ENCODE measurements at places on chromosomes 7 and 10.

DNA sequence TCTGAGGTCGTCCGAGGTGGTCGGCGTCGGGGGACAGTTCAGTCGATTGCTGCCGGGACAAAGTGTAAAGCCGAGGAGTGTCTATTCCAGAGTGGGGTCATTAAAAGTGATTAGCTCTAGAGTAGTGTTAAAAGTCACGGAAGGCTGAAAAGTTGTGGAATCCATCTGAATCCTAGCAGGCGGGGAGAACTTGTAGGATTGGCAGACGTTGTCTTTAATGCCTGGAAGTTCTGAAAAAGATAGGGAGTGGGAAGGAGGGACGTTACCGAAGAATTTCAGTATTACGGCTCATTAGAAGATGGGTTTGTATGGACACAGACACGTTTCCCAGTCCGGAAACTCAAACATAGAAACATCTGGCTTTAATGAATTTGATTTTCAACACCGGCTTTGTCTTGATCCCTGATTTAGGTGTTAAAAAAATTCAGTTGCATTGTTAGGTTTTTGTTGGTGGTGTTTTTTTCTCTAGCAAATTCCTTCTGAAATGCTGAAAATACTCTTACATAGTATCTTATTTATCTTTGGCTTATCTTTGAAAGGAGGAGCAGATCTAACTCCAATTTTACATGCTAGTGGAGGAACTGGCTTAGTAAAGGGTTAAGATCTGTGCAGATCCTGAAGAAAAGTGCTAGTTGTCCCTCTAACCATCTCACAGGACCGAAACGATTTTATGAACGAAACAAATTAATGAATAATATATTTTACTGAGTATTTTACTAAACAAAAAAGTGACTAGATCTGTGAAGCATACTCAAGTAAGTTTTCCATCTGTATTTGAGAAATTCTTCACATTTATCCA is 900 bp downstream of the MKLN1 start:
- DNase-seq, result no peak

DNA sequence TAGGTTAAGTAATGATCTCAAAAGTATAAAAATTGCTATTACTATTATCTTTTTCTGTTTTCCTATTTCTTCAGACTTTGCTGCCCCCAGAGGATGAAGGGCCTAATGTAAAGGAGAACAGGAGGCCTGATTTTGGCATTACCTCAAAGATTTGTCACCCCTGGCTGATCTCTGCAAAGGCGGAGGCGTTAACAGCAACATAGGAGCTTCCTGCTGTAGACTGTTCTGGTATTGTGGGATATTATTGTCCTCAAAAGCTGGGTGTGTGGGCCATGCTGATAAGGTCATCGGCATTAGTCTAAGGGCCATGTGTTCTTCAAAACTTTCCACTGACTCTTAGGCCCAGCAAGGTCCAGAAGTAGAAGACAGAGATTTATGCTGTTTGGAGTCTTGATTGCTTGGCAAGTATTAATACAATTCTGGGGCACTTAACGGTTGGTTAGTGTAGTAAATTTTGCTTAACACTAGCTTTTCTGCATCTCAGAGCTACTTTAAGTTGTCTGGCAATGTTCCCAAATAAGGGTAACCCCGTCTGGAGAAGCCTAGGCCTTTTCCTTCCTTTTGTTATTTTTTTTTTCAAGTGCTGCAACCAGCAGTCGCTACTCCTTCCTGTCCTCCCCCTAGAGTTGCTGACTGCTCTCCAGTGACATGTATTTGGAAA is 14.0 kb upstream of the ENTPD1 start:
- peak; percentile 27 for DNase-seq

GRCh38 chr10:124621637-124622036 is 122.5 kb downstream of the FAM53B start:
- DNase-seq, result no peak

DNA sequence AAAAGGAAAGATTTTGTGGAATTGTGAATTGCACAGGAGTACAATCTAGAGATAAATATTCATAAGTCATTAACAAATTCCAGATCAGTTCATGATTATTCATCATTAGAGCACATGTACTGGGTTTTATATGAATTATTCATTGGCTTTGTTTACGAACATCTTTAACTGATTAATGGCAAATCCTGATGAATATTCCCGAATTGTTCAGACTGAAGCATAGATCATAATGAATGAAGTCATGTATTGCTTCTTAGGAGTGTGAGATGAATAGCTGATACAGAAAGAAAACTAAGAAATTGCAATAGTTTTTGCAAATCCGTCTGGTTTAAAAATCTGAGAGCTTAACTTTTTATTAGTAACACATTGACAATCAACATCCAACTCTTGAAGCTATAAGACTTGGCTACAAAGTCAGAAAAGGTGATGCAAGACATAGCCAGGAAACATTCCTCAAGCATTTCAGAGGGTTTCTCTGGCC is 183.6 kb upstream of the DGKB start:
- no peak for DNase-seq

DNA sequence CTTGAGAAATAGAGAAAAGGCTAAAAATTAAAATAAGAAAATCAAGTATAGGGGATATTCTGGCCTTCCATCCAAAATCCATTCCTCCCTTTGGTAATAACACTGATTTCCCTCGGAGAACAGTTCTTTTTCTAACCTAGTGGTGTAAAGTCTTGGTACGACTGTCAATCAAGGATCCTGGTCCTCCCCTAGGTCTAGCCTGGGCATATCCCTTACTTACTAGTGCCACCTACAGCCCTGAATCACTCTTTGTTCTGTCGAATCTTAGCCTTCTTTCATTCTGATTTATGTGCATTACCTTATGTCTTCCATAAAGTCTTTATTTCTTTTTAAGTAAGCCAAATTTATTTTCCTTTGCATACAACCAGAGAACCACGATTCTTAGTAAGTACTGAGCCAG is 298.7 kb upstream of the LRRTM3 start:
- DNase-seq, result no peak

DNA sequence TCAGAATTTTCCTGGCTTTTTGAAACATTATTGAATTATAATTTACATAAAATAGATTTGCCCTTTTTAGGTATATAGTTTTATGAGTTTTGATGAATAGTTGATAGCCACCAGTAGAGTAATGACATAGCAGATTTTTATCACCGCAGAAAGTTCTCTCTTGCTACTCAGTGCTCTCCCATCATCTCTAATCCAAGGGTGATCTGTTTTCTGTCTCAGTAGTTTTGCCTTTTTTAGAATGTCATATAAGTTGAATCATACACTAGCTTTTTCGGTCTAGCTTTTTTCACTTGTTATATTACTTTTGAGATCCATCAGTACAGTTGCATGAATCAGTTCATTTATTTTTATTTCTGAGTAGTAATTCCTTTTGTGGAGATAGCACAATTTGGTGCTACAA is 17.9 kb downstream of the RSBN1L start:
- DNase-seq, result no peak

GRCh38 chr7:95598511-95598910 is 2.2 kb upstream of the PDK4 start:
- no peak for DNase-seq

DNA sequence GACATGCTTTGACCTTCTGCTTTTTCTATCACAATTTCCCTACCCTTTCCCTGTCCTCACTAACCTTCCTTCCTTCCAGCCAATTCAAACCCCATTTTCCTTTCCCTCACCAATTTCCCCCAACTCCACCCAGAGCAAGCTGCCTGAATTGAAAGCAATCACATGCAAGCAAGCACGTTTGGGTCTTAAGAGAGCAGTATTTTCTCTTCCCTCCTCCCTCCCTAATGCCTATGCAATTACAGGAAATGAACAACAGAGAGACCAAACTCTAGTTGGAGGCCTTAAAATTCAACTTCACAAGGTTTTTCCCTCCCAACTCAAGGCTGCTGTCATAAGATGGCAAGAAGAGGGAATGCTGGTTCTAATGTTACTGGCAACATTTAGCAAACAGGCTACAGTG is 117.2 kb downstream of the MYOF start:
- DNase-seq, result no peak

DNA sequence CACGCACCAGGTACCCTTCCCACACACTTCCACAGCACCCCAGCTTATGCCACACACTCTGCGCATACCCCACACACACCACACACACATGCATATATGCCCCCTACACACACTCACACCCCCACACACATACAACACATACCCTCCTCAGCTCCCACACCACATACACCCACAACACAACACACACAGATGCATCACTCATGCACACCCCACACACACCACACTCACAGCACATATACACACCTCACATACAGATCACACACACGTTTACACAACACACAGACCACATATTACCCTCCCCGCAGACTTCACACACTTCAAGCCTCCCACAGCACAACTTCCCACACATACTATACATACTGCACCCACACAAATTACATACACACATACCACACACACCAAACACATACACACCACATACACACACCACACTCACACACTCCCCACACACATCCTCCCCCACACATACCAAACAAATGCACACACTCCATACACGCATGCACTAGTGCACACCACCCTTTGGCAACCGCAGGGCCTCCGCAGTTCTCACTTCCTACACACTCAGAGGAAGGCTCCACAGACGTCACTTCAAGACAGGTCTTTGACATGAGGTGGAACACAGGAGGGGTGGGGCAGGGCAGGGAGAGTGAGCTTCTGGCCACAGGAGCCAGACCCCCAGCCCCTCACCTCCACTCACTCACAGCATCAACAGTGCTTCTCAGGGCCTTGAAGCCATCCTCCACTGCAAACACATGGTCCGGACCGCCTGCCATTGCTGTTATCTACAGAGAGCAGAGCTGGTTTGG is 18.5 kb upstream of the ANTXRL start:
- no peak for DNase-seq

GRCh38 chr10:21496343-21497176 is 28.9 kb downstream of the SKIDA1 start:
- peak; percentile 39 for DNase-seq

GRCh38 chr7:54419209-54419608 is 123.0 kb upstream of the VSTM2A start:
- no peak for DNase-seq

- DNase-seq, result no peak
These were observed 266.6 kb downstream of the DNAJB9 start for GRCh38 chr7:108836256-108836655.

DNA sequence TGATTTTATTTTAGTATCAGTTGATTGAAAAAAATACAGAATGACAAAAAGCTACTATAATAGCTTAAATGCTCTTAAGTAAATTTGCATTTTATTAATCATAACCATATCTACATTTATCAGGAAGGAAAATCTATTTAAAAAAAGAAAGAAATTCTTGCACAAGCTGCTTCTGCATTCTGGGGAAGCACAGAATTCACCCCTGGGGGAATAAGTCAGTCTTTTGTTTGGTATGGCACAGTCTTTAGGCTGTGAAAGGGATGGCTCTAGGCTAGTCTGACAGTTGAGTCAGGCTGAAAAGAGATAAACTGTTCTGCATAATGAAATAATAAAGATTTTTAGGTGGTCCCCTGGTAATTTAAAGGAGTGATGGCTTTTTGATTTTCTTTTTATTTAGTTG is 37.9 kb downstream of the HTR7 start:
- DNase-seq, result no peak

- DNase-seq, result no peak
These were observed 155.5 kb downstream of the ZNF248 start for GRCh38 chr10:37701781-37702493.

- no peak for DNase-seq
These were observed 5.1 kb downstream of the RAPGEF5 start for GRCh38 chr7:22351878-22352277.

DNA sequence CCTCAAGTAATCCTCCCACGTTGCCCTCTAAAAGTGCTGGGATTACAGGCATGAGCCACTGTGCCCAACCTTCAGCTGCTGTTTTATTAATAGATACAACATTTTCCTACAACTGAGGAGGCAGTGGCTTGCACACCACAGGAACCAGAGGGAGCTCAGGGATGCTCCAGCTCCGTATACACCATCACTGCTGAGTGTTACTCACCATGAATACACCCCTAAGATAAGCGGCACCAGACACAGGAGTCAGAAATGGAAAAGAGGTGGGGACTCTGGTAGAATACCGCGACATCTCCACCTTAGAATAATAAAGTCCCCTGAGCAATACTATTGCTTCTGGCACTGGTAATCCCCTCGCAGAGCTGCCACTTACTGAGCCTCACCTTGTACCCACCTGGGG is 68.7 kb upstream of the PDLIM1 start:
- DNase-seq, result no peak

DNA sequence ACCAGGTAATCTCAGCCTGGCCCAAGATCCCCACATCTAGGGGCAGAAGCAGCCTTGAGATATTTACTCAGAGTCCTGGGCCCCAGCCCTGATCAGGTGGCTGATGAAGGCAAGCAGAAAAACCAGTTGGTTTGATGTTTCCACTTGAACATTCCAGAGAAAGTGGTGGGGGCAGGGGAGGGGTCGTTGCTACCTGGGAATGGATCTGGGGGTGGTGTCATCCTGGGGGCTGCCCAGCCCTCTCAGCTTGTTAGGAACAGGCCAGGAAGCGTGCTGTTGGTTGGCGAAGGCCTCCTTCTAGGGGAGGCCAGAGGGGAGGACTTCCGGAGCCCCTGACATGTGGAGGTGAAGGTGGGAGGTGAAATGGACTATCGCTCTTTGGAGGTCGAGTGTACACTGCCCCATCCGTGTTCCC is 3.7 kb upstream of the ABHD11 start:
- peak; percentile 45 for DNase-seq

DNA sequence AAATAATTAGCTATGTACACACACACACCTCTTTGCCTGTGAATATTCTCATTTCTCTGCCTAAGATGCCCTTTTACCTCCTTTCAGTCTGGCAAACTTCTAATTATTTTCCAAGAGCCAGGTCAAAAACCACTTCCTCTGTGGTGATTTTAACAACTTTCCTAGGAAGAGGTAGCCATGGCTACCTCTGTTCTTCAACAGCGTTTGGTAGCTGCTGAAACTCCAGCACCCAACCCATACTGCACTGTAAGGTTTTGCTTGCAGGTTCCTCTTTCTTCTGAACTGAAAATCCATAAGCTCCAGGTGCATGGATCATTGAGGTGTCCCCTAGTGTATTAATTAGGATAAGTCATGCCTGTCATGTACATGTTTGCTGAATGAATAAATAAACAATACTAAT is 25.6 kb downstream of the NRCAM start:
- DNase-seq, result no peak

GRCh38 chr7:40551685-40552576 is 417.1 kb downstream of the SUGCT start:
- no peak for DNase-seq

GRCh38 chr10:86083206-86083605 is 283.4 kb downstream of the GRID1 start:
- no peak for DNase-seq

- no peak for DNase-seq
These were observed 99.1 kb upstream of the CACUL1 start for GRCh38 chr10:118853916-118854315.

DNA sequence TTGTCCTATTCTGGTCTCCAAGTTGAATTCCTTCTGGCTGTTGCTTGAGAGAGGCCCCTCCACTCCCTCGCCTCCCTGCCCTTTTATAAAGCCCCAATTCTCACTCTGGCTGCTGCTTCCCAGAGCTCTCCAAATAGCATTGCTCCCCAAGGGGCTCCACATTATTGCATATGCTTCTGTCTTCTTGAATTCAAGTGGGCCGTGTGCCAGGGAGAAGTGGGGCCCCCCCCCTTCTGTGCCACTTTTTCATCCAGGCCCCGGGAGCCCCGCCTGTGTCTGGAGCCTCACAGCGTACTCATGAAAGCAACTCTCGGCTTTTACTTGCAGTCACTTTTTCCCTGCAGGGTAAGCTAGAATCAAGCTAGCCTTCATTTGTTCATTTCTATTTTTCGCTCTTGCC is 265.1 kb downstream of the CCSER2 start:
- no peak for DNase-seq

GRCh38 chr7:69467826-69468225 is 130.4 kb upstream of the AUTS2 start:
- DNase-seq, result no peak

- no peak for DNase-seq
These were observed 455.3 kb downstream of the REEP3 start for GRCh38 chr10:63976538-63976937.
